Activated CD4-positive, alpha-beta memory T cell treated with anti-CD3 and anti-CD28 coated beads, Interleukin-2, amount 10 ng/mL, durations not matched to agents 7 days and 5 days (primary cell): ENCODE measurements at places on chromosomes 11 and 22. TPM values are rescaled to one million over a fixed set of nuclear protein-coding genes. Genes with fewer than 3 reads are reported as not detected.

NPTXR gene
- 1.3 TPM for total RNA-seq

RHBDD3 gene
- total RNA-seq, result 27.8 TPM

TMEM45B gene
- 3.1 TPM for total RNA-seq

GAL3ST1 gene
- total RNA-seq, result not detected

ROBO4 gene
- not detected for total RNA-seq

PIH1D2 gene
- total RNA-seq, result 0.18 TPM

CECR2 gene
- not detected for total RNA-seq

MRGPRX3 gene
- total RNA-seq, result not detected

TIMM10 gene
- 82.4 TPM for total RNA-seq

TRIM64 gene
- not detected for total RNA-seq

GSTT2 gene
- total RNA-seq, result not detected

CD248 gene
- not detected for total RNA-seq

SPATA19 gene
- total RNA-seq, result not detected

MAP6 gene
- total RNA-seq, result 1.6 TPM

C11orf21 gene
- 66.0 TPM for total RNA-seq

SLC36A4 gene
- total RNA-seq, result 10.7 TPM

APOL5 gene
- total RNA-seq, result not detected

TH gene
- not detected for total RNA-seq

RBM4 gene
- total RNA-seq, result 110 TPM

PATE4 gene
- not detected for total RNA-seq

EMID1 gene
- not detected for total RNA-seq

LRP4 gene
- 0.05 TPM for total RNA-seq

FAM111B gene
- 47.2 TPM for total RNA-seq

BATF2 gene
- total RNA-seq, result 0.53 TPM

ENTHD1 gene
- total RNA-seq, result 0.13 TPM

NCAM1 gene
- total RNA-seq, result 0.48 TPM

WNT11 gene
- total RNA-seq, result not detected

POU2AF2 gene
- not detected for total RNA-seq

ACRV1 gene
- total RNA-seq, result not detected

CDC42BPG gene
- total RNA-seq, result 0.65 TPM

SCUBE2 gene
- total RNA-seq, result not detected

MYRF gene
- total RNA-seq, result 4.9 TPM

SYT9 gene
- not detected for total RNA-seq

CARD18 gene
- not detected for total RNA-seq

KDM4E gene
- not detected for total RNA-seq

ELFN2 gene
- 0.28 TPM for total RNA-seq

TRPM5 gene
- not detected for total RNA-seq

OSM gene
- 107 TPM for total RNA-seq

CLTCL1 gene
- 1.1 TPM for total RNA-seq

DRD2 gene
- 0.30 TPM for total RNA-seq

ACTN3 gene
- total RNA-seq, result 0.30 TPM

TMEM109 gene
- total RNA-seq, result 101 TPM

OR5P2 gene
- total RNA-seq, result not detected

ALDH3B1 gene
- not detected for total RNA-seq
